Right renal cortex interstitium (tissue), 3 donors: ENCODE measurements at places on chromosomes 6 and 20. TPM values are rescaled to one million over a fixed set of nuclear protein-coding genes. Genes with fewer than 3 reads are reported as not detected.
A peak's percentile ranks its signal among the peaks of the same experiment; 100 is the strongest.

DNA sequence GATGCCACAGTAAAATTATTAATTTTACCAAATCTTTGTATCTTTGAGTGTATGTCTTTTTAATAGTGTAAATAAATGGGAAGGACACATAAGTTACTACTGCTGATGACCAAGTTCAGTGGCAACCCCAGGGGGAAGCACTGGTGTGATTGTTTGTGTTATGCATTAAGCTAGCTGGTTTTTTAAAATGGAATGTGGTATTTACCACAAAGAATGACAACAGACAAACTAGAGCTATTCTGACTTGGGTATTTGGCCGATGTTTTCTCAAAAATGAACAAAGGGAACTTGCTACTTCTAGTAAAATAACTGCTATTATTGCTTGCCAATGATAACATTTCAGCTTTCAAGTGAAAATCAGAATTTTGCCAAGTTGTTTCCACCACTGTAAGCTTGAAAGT lies 2.9 kb downstream of the FNDC1 start:
- DNase-seq = no peak

DNA sequence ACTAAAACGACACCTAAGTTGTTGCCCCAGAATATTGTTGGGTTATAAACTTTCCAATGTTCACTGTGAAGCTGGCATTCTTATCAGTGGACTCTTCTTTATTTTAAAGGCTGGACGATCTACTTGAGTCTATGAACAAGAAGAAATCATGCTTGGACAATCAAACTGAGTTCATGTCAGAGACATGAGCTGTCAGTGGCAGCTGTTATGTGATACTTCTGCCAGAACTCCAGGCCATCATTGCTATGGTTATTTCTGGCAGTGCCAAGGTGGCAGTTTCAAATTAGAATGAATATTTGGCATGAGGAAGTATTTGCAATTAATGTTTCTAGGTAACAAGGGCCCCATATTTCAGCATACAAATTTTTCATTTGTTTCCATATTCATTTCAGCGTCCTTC lies 417.3 kb downstream of the LMBRD1 start:
- DNase-seq = no peak

- DNase-seq = no peak
Measured at GRCh38 chr6:44338228-44339122, 4.0 kb upstream of the SPATS1 start.

DNA sequence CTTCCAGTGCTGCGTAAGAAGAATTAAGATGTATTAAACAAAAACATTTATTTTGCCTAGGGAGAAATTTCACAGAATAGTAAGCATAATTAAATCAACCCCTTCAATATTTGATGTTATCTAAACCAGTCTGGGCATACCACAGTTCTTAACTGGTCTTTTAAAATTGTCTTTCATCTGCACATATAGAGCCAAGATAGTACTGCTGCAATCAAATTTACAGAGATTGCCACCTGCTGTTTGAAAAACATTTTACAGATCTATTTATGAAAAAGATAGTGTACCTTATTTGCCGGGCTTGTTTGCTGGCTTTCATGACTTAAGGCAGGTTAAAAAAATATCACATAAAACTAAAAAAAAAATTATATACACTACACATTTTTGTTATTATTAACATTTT lies 323.2 kb downstream of the ADGRB3 start:
- no peak for DNase-seq

DNA sequence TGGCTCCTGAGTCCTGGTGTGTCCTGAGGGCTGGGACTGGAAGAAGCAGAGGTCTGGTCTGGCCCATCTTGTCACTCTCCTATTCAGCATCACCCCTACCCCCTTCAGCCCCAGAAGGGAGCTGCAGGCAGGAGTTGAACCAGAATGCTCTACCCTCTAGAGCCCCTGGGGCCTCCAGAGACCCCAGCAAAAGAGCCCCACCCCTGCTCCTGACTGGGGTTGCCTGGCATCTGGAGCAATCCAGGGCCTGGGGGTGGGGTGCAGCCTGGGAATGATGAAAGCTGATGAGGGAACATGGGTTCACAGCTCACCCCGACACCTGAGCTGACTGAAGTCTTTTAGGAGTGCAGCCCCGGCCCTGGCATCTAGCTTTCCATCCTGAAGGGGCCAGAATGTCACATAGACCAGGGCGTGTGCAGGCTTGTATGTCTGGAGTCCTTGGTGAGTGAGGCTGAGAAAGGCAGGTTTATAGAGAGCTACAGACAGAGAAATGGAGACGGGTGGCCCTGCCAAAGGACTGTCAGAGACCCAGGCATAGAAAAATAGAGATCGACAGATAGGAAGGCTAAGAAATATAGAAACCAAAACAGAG lies 12.2 kb downstream of the FGD2 start:
- DNase-seq = no peak

DNA sequence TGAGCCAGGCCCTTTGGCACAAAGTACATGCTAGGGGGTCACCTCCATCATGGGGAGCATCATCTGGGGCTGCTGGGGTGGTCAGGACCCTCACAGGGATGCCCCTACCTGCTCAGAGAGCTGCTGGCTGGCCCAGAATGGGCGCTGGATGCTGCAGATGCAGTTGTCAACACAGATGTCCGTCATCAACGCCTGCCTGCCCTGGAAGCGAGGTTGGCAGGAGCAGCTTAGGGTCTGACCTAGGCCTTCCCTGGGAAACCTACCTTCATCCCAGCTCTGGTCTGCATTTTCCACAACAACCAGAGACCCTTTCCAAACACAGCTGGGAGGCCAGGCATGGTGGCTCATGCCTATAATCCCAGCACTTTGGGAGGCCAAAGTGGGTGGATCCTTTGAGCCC lies 88.0 kb downstream of the EDN3 start:
- no peak for DNase-seq

DNA sequence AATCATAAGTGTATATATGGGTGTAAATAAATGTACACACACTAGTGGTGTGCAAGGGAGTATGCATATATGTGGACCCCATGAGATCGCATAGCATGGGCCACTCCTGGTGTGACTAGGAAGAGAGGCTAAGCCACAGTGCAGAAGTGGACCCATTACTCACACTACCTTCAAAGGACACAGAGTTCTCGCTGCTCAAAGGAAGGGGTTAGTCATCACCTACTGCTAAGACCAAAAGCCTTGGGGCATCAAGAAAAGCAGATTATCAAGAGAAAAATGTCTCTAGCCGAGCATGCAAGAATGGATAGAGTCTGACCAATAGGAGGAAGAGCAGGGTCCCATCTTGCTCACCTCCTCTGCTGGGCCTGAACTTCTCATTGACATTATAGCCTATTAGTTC lies 195.5 kb downstream of the MAFB start:
- no peak for DNase-seq

- DNase-seq = no peak
Measured at GRCh38 chr6:7617801-7618764, 28.1 kb downstream of the SNRNP48 start.

GRCh38 chr20:50266293-50267040 lies 75.8 kb downstream of the CEBPB start:
- DNase-seq = no peak

- no peak for DNase-seq
Measured at GRCh38 chr20:15700147-15700765, 873.0 kb downstream of the KIF16B start.

GRCh38 chr6:124396361-124396760 lies 565.9 kb upstream of the RNF217 start:
- DNase-seq = no peak

DNA sequence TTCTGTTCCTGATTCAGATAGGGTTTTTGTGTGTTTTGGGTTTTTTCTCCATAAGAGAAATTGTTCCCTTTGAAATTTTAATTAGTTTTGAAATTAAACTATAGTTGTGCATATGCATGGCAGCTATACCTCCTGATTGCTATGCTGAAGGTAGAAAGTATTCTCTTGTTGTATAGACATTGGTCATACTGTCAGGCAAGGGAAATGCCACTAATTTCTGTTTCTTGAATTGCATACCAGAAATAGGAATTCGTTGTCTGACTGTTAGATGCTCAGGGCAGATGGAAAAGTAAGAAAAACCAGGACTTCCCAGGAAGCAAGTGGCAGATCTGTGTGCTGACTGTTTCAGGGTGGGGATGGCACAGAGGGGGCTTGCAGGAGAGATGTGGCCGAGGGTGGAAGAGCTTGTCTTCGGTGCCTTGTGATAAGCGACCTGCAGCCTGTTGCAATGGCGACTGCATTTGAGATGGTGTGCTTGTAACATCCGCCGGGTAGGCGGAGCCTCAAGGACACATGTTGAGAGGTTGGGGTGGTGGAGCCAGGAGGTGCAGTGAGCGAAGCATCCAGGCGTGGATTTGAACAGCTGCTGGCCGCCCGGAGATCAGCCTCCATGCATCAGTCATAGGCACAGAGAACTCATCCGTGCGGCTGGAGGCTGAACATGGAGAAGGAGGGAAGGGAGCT lies 42.8 kb downstream of the RREB1 start:
- DNase-seq = no peak

DNA sequence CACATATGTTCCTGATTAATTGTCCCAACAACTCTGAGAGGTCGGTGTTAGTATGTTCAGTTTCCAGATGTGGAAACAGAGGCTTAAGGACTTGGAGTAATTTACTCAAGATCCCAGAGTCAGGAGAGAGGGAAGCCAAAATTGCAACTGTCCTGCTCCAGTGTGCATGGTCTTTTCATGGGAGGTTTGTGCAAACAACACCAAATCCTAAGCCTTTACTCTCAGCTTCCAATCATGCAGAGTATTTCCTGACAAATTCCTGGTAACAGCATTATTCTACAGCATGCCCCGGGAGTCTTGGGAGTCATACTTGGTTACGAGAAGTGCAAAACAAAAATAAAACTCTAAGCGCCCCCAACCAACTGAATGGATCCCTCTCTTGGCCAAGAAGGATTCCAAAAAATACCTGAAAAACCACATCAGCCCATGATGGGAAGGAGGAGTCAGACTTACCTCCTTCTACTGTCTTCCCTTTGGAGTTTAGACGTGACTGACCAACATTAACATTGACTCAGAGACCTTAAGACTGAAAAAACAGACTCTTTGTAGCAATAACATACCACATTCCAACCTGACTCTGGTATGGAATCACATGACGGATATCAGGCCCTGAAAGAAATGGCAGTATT lies 30.8 kb upstream of the PPP1R3G start:
- DNase-seq = no peak

- peak; percentile 29 for DNase-seq
Measured at GRCh38 chr20:2692036-2692885, at the start of gene EBF4. EBF4 (plus strand) TSS chr20:2692780; CDS start chr20:2693646, 866 bp downstream.

DNA sequence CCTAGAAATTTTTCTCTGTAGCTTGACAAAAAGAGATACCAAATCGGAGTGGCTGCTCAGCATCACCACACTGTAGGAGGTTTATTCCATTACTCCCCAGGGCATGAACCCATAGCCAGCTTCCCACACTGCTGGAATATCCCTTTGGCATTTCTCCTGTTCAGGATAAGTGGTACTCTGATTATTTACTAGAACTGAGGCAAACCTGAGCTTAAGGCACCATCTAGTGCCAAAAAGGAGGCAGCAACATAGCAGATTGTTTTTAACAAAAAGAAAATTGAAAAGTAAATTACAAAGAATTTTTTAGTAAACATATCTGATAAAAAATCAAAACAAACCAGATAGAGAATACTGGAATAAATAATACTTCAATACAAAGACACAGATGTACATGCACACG lies 181.7 kb downstream of the WDR27 start:
- no peak for DNase-seq

- DNase-seq = no peak
Measured at GRCh38 chr20:2984956-2985661, 58.3 kb upstream of the GNRH2 start.

GRCh38 chr6:24967211-24967610 lies 31.5 kb upstream of the RIPOR2 start:
- DNase-seq = no peak

DNA sequence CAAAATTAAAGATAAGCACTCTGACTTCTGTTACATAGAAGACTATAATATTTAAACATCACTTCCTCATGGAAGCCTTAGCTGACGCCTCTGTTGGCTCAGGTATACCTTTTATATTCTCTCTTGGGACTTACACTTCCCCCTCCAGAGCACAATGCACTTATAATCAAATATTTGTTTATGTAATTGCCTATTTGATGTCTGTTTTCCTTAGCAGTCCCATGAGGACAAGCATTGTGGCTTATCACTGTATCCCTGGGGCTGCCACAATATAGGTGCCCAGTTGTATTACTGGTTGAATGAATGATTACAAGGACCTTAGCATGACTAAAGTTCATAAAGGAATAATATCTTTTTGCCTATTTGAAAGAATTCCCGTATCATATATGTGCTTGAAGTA lies 186.7 kb upstream of the VGLL2 start:
- DNase-seq = no peak

GRCh38 chr6:165401092-165401491 lies 91.7 kb upstream of the C6orf118 start:
- no peak for DNase-seq

GRCh38 chr6:17633465-17634188 lies 33.5 kb downstream of the FAM8A1 start:
- DNase-seq = no peak

The CLVS2 gene
- 0.31 TPM for polyA plus RNA-seq

The HTR1B gene
- 0.44 TPM for polyA plus RNA-seq

The GJA10 gene
- polyA plus RNA-seq = not detected

The VNN1 gene
- polyA plus RNA-seq = 0.21 TPM

The WTAP gene
- polyA plus RNA-seq = 145 TPM

The LKAAEAR1 gene
- not detected for polyA plus RNA-seq

The NFS1 gene
- polyA plus RNA-seq = 32.1 TPM

The SSTR4 gene
- 0.11 TPM for polyA plus RNA-seq

The GINS1 gene
- polyA plus RNA-seq = 20.0 TPM

The ADGRG6 gene
- 29.3 TPM for polyA plus RNA-seq

The MED23 gene
- polyA plus RNA-seq = 50.7 TPM

The RAET1L gene
- not detected for polyA plus RNA-seq

The MAK gene
- 1.4 TPM for polyA plus RNA-seq

The RTN4IP1 gene
- 9.9 TPM for polyA plus RNA-seq

The MUC21 gene
- polyA plus RNA-seq = not detected
